ENCODE measurements at places on chromosomes 5 and 9.

DNA sequence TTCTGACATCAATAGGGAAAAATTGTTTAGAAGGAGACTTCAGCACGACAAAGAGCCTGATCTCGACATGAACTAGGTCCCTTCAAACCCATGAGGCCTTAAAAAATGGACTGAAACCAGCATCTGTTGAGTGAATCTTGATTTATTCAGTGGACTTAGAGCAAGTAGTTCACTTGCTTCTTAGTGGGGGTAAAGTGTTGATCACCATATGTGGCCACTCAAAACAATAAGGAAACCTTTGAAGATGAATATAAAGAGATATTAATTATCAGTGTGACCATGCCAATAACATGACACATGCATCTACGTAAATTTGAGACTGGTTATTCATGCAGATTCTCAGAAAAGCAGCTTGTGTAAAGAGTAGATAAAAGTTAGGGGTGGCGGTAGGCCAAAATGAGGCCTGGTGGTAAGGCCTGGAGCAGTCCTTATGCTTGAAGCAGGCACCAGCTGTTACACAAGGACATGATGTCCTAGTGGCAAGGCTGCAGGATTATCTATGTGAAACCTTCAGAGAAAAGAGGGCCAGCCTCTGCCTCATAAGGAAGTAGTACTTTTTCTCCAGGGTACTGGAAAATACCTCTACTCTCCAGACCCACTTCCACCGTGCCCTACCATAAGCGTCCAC lies 61.3 kb downstream of the S1PR3 start:
- DNase-seq: peak; percentile 5

DNA sequence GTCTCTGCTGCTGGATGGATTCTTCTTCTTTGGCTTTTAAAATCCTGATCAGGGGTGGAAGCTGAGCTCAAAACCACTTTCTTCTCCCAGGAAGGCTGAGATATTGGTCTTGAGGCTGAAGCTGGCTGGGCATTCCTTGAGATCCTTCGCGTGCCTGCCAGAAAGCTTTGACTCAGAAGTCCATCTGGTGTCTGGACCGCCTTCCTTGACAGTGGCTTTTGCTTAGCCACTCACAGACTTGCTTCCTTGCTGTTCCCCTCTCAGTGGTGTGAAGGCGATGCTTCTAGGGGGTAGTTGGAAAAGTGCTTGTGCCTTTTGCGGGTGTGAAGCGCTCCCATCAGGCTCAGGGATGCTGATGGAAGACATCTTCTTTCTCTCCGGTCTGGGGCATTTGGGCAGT lies 45.9 kb downstream of the RGS3 start:
- DNase-seq: no peak

GRCh38 chr9:99050924-99051323 lies 54.0 kb upstream of the TGFBR1 start:
- no peak for DNase-seq

DNA sequence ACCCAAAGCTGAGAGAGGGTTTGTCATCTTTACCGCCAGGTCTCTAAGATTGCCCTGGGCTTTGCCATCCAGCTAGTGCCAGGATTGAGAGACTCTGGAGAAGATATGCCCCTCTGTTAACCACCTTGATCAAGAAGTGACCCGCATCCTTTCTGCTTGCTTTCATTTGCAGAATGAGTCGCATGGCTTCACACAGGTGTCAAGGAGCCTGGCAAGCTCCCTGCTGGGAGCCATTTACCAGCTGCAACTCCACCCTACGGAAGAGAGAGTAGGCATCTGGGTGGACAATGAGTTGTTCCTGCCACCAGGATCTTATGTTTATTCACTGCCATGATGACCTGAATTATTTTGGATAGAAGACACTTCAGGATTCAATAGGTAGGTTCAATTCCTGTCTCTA lies 43.0 kb downstream of the HSD17B3 start:
- no peak for DNase-seq

DNA sequence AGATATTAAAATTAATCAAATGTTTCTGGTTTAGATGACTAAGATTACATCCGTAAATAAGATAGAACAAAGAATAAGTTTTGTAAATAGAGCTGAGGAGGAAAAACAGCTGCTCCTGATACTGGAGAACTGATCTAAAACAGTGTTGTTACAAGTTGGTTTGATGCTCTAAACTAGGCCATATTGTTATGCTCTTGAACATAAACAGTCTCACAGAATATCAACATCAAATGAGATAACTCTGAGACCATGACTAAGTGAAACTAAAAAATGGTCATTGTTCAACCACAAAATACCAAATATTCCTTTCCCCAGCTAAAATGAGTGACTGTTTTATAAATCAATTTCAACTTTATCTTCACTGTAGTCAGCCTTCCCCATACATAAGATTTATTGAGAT lies 16.5 kb upstream of the SRFBP1 start:
- DNase-seq: peak; percentile 22

- DNase-seq: no peak
Observed at GRCh38 chr5:168883281-168883741, 304.1 kb upstream of the PANK3 start.

GRCh38 chr5:3393920-3394597 lies 201.6 kb upstream of the IRX1 start:
- no peak for DNase-seq

GRCh38 chr9:116644091-116644688 lies 42.9 kb upstream of the TRIM32 start:
- peak; percentile 54 for DNase-seq

GRCh38 chr5:108681079-108681921 lies 66.4 kb upstream of the FER start:
- DNase-seq: peak; percentile 78

DNA sequence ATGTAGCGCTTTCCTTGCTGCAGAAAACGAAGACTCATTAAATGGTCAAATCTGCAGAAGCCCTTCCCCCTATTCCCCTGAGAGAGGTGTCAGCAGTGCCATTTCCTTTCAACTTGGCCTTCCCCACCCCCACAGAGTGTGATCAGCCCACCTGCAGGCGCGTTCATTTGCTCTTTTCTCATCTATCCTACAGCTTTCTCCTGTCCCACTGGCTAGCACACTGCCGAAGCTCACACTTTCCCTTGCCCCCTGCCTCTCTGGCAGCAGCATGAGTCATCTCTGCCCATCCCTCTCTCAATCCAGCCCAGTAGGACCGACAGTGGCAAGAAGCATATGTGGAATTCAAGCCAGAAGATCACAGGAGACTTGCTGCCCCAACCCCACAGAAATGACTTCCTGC lies 213.8 kb downstream of the FAM114A2 start:
- no peak for DNase-seq

GRCh38 chr5:79011869-79012268 lies 26.8 kb upstream of the ARSB start:
- no peak for DNase-seq

GRCh38 chr9:13330396-13331004 lies 51.0 kb upstream of the MPDZ start:
- no peak for DNase-seq

GRCh38 chr9:114429488-114429887 lies 41.7 kb upstream of the AKNA start:
- no peak for DNase-seq

- DNase-seq: no peak
Observed at GRCh38 chr5:96952118-96952750, 16.4 kb downstream of the LNPEP start.

GRCh38 chr9:121368138-121368522 lies 1.9 kb downstream of the STOM start:
- DNase-seq: no peak

DNA sequence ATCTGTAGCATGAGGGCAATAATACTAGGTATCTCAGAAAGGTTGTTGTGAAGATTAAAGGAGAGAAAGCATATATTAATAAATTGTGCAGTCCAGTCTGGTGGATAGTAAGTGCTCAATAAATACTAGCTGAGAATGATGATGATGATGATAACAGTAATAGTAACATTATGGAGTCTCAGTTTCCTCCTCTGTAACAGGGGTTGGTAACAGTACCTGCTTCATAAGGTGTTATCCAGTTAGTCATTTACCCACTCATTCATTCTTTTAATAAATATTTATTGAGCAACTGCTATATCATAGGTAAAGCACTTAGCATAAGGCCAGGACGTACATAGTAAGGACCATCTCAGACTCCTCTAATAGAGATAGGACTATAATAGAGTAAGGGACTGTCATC lies 7.6 kb downstream of the SLC6A7 start:
- no peak for DNase-seq

DNA sequence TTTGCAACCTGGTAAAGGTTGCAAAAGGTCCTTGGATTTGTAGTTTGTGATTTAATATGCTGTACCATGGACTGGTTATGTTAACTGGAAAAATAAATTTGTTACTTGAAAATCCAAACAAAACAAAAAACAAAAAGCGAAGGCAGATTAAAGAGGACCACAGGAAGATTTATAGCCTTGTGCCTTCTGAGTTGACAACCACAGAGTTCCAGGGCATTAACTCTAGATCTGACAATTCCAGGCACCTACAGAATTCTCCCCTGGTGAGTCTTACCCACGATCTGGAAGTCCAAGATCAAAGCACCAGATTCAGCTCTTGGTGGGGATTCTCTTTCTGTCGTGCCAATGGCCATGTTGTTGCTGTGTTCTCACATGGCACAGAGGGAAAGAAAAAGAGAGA lies 107.9 kb upstream of the SELENOP start:
- peak; percentile 3 for DNase-seq

- no peak for DNase-seq
Observed at GRCh38 chr5:180395540-180396274, 42.6 kb upstream of the GFPT2 start.

DNA sequence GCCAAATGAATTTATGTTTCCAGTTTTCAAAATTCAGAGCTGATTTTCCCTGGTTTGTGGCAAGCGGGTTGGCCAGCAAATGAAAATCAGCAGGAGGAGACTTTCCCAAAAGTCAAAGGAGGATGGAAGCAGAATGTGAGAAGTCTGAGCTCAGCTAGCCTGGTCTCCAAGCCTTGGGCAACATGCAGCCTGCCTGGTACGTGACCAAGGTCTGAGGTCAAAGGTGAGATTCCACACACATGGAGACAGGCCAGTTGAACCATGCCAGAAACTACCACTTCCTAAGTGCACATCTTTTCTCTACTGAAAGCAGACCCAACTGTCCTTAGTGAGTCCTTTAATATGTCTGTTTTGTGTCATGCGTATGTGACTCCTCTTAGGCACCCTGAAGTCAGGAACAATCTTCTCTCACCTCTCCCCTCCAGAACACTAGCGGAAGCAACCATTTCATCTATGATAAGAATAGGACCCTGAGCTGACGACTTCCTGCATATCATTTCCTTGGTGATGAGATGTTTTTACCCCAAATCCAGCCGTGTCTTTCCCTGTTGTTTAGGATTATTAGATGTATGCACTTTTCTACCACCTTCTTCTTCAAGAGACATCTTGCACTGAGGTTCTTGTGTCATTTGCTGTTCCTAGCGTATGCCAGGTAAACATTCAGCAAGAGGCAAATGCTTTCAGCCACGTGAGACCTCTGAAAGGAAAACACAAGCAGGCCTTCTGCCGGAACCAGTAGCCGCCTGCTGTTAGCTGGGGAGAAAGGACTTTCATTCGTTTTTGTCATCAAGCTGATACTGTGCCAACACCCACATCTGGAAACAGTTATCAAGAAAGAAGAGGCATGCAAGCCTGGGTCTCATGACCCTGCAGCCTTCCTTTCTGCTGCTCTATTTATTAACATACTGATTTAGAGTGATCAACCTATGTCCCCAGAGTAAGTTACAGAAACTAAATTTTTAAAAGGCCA lies 9.7 kb upstream of the TGFBI start:
- DNase-seq: peak; percentile 100

- no peak for DNase-seq
Observed at GRCh38 chr5:78644129-78644528, 4.4 kb downstream of the LHFPL2 start.

GRCh38 chr5:142129446-142130066 lies 21.0 kb downstream of the NDFIP1 start:
- DNase-seq: no peak
